ENCODE measurements at places on chromosomes 12 and 14. TPM values are rescaled to one million over a fixed set of nuclear protein-coding genes. Genes with fewer than 3 reads are reported as not detected.
A peak's percentile ranks its signal among the peaks of the same experiment; 100 is the strongest.

The NANOG gene
- total RNA-seq, result not detected

The NRL gene
- total RNA-seq, result 8.8 TPM

The CD4 gene
- total RNA-seq, result 0.49 TPM

The TMEM229B gene
- 4.2 TPM for total RNA-seq

The CACNA1C gene
- total RNA-seq, result 0.10 TPM

The NDRG2 gene
- 9.5 TPM for total RNA-seq

The ANO4 gene
- total RNA-seq, result not detected

The NKX2-1 gene
- not detected for total RNA-seq

The C14orf132 gene
- total RNA-seq, result 0.70 TPM

DNA sequence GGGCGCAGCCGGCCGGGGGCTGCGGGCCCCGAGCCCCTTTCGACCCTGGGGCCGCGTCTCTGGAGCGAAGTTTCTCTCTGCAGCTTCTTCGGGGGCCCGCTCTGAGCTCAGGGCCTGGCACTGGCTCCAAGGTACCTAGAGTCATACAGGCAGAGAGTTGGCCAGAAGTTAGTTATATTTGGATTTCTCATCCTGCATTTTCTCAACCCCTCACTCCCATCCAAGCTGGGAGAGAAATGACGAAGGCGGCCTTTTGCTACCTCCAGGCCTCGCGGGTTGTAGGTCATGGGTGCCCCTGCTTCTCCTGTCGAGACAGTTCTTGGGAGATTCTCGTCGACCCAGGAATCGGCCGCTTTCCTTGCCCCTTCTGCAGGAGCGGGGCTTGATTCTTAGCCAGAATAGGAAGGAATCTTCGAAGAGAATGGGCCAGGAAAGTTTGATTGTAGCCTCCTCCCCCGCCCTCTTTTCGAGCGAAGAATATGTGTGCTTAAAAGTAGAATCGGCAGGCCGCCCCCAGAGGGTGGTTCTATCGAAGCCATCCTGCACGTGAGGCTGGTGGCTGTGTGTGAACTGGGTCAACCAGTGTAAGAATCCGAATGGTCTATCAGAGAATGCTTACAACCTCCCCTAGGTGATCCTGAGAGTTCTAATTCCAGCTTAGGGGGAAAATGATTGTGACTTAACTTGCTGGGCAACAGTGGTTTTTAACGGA, 785 bp downstream of the MLEC start:
- DNase-seq, result peak; percentile 45

GRCh38 chr12:15240898-15241297, 19.7 kb upstream of the RERG start:
- no peak for DNase-seq

DNA sequence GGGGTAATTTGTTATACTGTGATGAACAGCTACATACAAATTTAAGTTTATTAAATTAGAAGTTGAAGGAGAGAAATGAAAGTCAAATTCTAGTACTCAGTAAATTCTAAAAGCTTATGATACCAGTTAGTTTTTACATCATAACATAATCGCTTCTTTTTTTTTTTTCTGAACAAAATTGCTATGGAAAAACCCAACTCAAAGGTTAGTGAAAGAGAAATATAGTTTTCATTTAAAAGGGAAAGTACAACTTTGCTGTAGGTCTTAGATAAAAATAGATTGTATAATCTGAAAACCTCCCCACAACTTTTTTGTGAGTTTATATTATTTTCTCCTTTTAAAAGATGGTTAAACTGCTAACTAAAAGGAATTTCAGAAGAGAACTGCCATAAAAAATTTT, 53.7 kb upstream of the LRRK2 start:
- DNase-seq, result no peak

GRCh38 chr14:100362311-100362927, 39.3 kb downstream of the SLC25A47 start:
- DNase-seq, result no peak

- no peak for DNase-seq
These were observed 16.5 kb downstream of the SPTLC2 start for GRCh38 chr14:77599889-77600288.

- DNase-seq, result no peak
These were observed 212.9 kb upstream of the FAR2 start for GRCh38 chr12:28936221-28936620.

DNA sequence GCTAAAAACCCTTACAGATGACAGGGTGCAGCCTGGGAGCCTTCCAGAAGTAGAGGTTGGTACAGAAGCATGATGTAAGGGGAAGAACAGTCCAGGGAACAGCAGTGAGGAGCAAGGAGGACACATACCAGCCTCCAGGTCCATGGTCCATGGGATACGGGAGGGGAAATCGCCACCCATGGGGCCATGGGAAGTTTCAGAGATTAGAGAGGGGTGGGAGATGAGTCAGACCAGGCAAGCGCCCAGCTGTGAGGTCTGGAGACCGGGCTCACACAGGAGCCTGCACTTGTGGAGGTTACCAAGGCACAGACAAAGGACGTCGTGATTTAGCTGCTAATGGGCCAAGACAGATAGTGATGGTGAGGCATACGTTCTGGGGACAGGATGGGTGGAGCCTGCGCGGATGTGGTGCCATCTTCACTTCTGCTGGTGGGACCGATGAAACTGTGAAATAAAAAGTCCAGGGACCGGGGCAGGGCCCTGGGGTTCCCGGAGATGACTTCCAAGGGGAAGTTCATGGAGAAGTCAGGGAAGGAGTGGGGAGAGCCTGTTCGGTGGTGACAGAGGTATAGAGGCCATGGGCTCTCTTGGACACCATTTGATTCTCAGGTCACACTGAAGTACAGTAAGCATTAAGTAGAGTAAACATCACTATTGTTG, 17.7 kb upstream of the LRP1-AS start:
- no peak for DNase-seq

DNA sequence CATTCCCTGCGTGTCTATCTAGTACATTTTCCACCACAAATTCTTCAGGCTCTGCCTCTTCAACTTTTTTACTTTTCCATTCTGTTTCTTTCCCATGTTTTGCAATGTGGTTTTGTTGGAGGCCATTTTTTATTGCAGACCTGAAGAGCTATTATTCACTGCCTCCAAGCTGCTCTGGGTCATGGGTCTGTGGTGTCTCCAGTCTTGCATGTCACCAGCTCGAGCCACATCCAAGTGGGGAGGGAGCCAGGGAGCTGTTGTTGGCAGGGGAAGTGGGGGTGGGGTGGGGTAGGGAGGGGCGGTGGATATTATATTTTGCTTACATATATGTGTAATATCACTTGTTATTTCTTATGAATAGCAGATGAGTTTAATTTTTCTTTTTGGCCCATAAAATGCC, 69.1 kb downstream of the VEZT start:
- DNase-seq, result no peak
